ENCODE measurements at places on chromosomes 7 and 10. TPM values are rescaled to one million over a fixed set of nuclear protein-coding genes. Genes with fewer than 3 reads are reported as not detected.

Gene OR6B1
- total RNA-seq = not detected

GRCh38 chr7:46391231-46392201, 470.4 kb upstream of the IGFBP3 start:
- H3K36me3 ChIP-seq = no peaks in the 10 kb centered on the region
- no peaks in the 10 kb centered on the region for H3K4me1 ChIP-seq
- H3K4me3 ChIP-seq = no peak overlapping the region
- no peak overlapping the region for H3K27ac ChIP-seq
- H3K27me3 ChIP-seq = no peaks in the 10 kb centered on the region

- no peak overlapping the region for H3K27ac ChIP-seq
- no peaks in the 10 kb centered on the region for H3K36me3 ChIP-seq
- no peaks in the 10 kb centered on the region for H3K27me3 ChIP-seq
- no peak for DNase-seq
- no peaks in the 10 kb centered on the region for H3K4me1 ChIP-seq
- no peak overlapping the region for H3K4me3 ChIP-seq
Observed at GRCh38 chr10:26486990-26487850, 49.1 kb downstream of the APBB1IP start.

DNA sequence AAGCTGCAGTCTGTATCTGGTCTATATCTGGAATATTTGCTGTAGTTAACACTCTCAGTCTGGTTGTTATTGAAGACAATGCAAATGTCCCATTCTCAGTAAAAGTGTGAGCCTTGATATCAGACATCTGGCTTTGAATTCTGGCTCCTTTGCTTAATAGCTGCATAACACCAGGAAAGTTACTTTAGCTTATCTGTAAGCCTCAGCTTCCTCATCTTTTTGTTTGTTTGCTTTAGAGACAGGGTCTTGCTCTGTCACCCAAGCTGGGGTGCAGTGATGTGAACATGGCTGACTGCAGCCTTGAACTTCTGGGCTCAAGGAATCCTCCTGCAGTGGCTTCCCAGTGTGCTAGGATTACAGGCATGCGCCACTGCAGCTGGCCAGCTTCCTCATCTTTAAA, 41.3 kb downstream of the CNNM2 start:
- H3K4me1 ChIP-seq = no peaks in the 10 kb centered on the region
- no peak overlapping the region for H3K4me3 ChIP-seq
- no peak for DNase-seq
- H3K27ac ChIP-seq = no peak overlapping the region
- H3K27me3 ChIP-seq = no peaks in the 10 kb centered on the region

Gene OR6V1
- total RNA-seq = not detected

Gene PPP2R2D
- total RNA-seq = 32.8 TPM

Gene TMEM106B
- total RNA-seq = 29.1 TPM

- H3K4me3 ChIP-seq = no peak overlapping the region
- H3K36me3 ChIP-seq = no peaks in the 10 kb centered on the region
- DNase-seq = no peak
- no peak overlapping the region for H3K27ac ChIP-seq
- no peaks in the 10 kb centered on the region for H3K27me3 ChIP-seq
- no peaks in the 10 kb centered on the region for H3K4me1 ChIP-seq
Observed at GRCh38 chr7:49295146-49295545, 370.8 kb downstream of the CDC14C start.

- DNase-seq = no peak
- no peaks in the 10 kb centered on the region for H3K4me1 ChIP-seq
- H3K27ac ChIP-seq = no peak overlapping the region
- no peaks in the 10 kb centered on the region for H3K36me3 ChIP-seq
- no peak overlapping the region for H3K4me3 ChIP-seq
Observed at GRCh38 chr10:20890009-20890408, 7.1 kb downstream of the NEBL start.

DNA sequence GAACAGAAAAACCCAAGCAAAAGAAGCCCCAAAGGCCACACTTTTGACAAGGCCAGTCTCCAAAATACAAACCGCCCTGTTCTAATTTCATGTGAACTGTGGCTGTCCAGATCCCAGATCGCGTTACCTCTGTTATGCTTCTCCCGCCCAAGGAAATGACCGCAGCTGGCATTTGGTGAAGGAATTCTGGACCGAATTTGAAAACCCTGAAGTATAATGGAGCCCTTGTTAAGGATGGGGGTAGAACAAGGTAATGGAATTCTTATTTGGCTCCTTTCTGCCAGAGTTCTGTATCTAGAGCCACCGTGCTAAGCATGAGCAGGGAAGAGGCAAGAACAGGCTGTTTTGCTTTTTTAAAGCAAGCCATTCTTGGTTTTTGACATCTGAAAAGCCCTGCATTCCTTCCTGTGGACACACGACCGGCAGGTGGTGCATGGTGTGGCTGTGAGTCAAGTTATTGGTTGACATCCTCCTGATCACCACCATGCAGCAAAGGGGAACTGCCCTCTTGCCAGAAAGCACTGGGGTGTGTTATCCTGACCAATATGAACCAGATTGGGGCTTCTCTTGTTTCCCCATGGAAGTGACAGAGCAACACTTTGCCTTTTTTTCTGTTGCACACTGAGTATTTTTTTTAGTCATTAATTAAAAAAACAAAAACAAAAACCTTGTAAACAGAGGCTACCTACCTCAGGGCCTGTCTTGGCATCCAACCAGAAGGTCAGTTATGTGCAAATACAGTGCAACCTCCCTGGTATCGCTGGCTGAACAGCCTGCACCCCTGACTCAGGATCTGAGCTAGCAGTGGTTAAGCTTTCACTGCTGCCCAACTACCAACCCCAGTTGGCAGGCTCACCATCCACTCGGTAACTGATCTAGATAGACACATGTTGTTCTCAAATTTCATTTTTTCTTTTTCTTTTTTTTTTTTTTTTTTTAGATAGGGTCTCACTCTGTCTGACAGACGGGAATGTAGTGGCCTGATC, 14.2 kb downstream of the UCMA start:
- H3K27me3 ChIP-seq = no peaks in the 10 kb centered on the region
- no peaks in the 10 kb centered on the region for H3K4me1 ChIP-seq
- peak; percentile 63 for DNase-seq

Gene CYP3A5
- not detected for total RNA-seq

- H3K4me1 ChIP-seq = no peaks in the 10 kb centered on the region
- no peak overlapping the region for H3K4me3 ChIP-seq
- DNase-seq = no peak
Observed at GRCh38 chr10:49134327-49134726, 506 bp upstream of the FAM170B start.

DNA sequence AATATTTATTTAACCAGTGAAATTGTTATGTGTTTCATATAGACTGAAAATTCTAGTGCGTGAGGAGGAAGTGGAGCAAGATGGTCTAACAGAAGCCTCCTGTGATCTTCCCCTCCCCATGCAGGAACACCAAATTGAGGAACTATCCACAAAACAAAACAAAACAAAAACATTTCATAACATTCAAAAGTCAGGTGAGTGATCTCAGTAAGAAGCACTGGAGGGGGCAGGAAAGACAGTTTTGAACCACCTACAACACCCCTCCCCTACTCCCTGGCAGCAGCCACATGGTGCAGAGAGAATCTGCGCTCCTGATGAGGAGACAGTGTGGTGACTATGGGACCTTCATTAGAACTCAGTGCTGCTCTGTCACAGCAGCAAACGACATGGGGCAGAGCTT, 221.9 kb upstream of the SEMA3C start:
- DNase-seq = no peak
- H3K4me1 ChIP-seq = no peaks in the 10 kb centered on the region
- H3K36me3 ChIP-seq = no peaks in the 10 kb centered on the region
- H3K27ac ChIP-seq = no peak overlapping the region

Gene FLNC
- total RNA-seq = 12.0 TPM

- DNase-seq = no peak
- no peak overlapping the region for H3K27ac ChIP-seq
Observed at GRCh38 chr7:26495569-26495968, 203.9 kb downstream of the SNX10 start.

DNA sequence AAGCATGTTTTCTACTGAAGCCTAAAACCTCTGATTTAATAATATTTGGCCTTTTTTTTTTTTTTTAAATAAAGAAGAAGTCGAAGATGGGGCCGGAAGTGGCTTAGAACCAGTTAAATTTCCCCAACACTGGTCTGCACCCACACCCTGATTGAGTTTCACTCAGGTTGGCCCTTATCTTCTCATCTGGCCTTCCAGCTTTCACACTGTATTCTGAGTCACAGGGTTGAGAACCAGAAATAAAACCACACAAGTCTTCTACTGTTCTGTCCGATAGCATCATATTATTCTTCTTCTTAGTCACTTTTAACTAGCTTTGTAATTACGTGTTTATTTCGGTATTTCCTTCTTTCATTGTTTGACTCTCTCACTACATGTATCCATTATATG, 9.9 kb downstream of the ZNF365 start:
- H3K36me3 ChIP-seq = no peaks in the 10 kb centered on the region
- no peak overlapping the region for H3K27ac ChIP-seq
- H3K4me3 ChIP-seq = no peak overlapping the region
- no peaks in the 10 kb centered on the region for H3K27me3 ChIP-seq
- no peak for DNase-seq

- H3K4me1 ChIP-seq = no peaks in the 10 kb centered on the region
- H3K36me3 ChIP-seq = no peaks in the 10 kb centered on the region
- no peak overlapping the region for H3K4me3 ChIP-seq
- H3K27ac ChIP-seq = no peak overlapping the region
Observed at GRCh38 chr10:107583974-107584373, 419.5 kb upstream of the SORCS1 start.

DNA sequence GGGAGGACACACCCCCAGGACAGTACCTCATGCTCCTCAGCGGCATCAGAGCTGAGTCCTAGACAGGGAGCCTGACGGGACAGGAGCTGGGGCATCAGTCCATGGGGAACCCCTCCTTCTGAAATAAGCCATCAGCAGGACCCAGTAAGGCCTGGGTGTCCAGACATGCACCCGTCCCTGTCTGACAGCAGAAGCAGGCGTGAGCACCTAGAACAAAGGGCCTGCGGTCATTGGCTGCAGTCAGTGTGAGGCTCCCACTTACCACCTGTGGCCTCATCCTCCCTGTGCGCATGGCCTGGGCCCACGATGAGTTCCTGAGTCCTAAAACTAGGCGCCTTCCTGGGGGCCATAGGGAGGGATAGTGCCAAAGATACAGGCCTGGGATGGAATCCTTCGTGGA, 484.7 kb downstream of the PTPRN2 start:
- no peaks in the 10 kb centered on the region for H3K36me3 ChIP-seq
- H3K27ac ChIP-seq = no peak overlapping the region
- no peaks in the 10 kb centered on the region for H3K27me3 ChIP-seq

DNA sequence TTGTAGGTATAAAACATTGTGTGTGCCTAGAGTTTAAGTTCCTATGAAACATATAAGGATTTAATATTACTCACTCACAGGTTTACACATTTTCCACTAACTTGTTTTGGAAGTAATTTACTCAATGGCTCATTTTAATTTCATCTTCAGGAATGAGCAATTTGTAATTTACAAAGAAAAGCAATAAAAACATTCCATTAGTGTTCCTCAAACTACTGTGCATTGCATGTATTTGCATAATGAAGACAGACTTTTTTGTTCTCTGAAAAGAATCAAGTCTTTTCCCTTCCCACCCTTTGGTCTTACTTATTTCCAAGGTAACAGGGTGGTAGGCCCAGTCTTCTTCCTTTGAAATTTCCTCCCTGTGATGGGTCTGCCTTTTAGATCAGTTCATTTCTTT, 61.2 kb downstream of the EPDR1 start:
- no peak overlapping the region for H3K4me3 ChIP-seq
- no peaks in the 10 kb centered on the region for H3K4me1 ChIP-seq
- no peaks in the 10 kb centered on the region for H3K27me3 ChIP-seq
- no peaks in the 10 kb centered on the region for H3K36me3 ChIP-seq

- no peaks in the 10 kb centered on the region for H3K36me3 ChIP-seq
- no peaks in the 10 kb centered on the region for H3K27me3 ChIP-seq
- H3K4me1 ChIP-seq = no peaks in the 10 kb centered on the region
- no peak for DNase-seq
- H3K4me3 ChIP-seq = no peak overlapping the region
- no peak overlapping the region for H3K27ac ChIP-seq
Observed at GRCh38 chr10:18601321-18601720, 50.1 kb downstream of the NSUN6 start.

Gene SH2D4B
- total RNA-seq = 0.13 TPM

GRCh38 chr7:27158436-27159265, 2.2 kb upstream of the HOXA7 start:
- no peaks in the 10 kb centered on the region for H3K36me3 ChIP-seq
- peaks cover 2% of the 10 kb centered on the region for H3K4me1 ChIP-seq
- H3K4me3 ChIP-seq = no peak overlapping the region
- peaks cover 99% of the 10 kb centered on the region for H3K27me3 ChIP-seq
- no peak overlapping the region for H3K27ac ChIP-seq

GRCh38 chr10:52674474-52674873, 98.1 kb downstream of the MBL2 start:
- no peaks in the 10 kb centered on the region for H3K36me3 ChIP-seq
- H3K27ac ChIP-seq = no peak overlapping the region
- no peak for DNase-seq
- H3K4me1 ChIP-seq = no peaks in the 10 kb centered on the region

DNA sequence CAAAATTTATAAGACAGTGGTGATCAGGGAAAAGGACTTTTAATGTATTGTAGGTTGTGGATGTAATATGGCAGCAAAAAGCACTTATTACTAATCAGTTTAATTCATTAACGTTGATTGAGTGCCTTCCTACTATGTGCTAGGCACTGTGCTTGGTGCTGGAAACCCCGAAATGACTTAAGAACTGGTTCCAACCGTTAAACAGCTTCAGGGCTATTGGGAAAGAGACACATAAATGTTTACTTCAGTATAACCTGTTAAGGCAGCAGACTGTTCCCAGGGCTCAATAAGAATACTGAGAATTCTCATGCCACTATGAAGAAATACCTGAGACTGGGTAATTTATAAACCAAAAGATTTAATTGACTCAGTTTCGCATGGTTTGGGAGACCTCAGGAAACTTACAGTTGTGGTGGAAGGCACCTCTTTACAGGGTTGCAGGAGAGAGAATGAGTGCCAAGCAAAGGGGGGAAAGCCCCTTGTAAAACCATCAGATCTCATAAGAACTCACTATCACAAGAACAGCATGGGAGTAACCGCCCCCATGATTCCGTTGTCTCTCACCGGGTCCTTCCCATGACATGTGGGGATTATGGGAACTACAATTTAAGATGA, 1.1 kb upstream of the SLC25A13 start:
- H3K27me3 ChIP-seq = no peaks in the 10 kb centered on the region
- H3K27ac ChIP-seq = no peak overlapping the region
- no peaks in the 10 kb centered on the region for H3K36me3 ChIP-seq
- no peaks in the 10 kb centered on the region for H3K4me1 ChIP-seq
- no peak overlapping the region for H3K4me3 ChIP-seq

DNA sequence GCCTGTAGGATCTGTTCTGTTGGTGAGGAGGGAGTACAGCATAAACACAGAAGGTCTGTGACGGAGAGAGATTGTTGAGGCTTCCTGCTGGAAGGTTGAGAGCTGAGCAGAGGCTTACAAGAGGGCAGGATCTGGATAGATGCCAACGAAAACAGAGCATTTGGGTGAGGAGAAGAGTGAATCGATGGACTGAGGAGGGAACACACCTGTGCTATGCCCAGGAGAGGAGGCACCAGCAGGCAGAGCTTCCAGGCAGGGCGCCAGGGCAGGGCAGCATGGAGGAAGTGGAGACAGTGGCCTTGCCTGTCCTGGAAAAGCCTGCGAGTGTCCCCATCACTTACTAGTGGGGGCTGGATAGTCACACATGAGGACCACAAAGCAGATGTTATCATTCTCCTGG, 282.9 kb downstream of the PAXIP1 start:
- no peak overlapping the region for H3K4me3 ChIP-seq
- no peak overlapping the region for H3K27ac ChIP-seq
- H3K27me3 ChIP-seq = no peaks in the 10 kb centered on the region
- no peaks in the 10 kb centered on the region for H3K36me3 ChIP-seq
- H3K4me1 ChIP-seq = no peaks in the 10 kb centered on the region

All from H1 (cell line).